ENCODE measurements at places on chromosomes 5 and 9.

DNA sequence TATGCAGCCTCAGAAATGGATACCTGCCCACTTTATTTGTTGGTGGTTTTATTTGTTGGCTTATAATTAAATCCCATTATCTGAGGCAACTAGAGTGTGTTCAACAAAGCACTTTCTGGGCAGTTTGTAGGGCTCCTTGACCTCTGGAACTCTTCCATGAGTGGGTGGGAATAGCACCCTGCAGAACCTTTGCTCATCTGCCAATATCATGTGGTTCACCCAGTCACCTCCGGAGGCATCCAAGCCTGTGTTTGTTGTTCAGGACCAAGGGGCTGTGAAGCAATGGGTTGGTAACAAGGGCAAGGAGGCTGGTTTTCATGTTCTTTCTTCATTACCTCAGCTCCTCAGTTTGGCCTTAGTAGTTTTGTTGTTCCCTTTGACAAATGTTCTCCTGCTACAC, 314.0 kb downstream of the NDUFS4 start:
- DNase-seq: peak; percentile 35

GRCh38 chr9:17402309-17402708, 176.6 kb upstream of the SH3GL2 start:
- DNase-seq: no peak

DNA sequence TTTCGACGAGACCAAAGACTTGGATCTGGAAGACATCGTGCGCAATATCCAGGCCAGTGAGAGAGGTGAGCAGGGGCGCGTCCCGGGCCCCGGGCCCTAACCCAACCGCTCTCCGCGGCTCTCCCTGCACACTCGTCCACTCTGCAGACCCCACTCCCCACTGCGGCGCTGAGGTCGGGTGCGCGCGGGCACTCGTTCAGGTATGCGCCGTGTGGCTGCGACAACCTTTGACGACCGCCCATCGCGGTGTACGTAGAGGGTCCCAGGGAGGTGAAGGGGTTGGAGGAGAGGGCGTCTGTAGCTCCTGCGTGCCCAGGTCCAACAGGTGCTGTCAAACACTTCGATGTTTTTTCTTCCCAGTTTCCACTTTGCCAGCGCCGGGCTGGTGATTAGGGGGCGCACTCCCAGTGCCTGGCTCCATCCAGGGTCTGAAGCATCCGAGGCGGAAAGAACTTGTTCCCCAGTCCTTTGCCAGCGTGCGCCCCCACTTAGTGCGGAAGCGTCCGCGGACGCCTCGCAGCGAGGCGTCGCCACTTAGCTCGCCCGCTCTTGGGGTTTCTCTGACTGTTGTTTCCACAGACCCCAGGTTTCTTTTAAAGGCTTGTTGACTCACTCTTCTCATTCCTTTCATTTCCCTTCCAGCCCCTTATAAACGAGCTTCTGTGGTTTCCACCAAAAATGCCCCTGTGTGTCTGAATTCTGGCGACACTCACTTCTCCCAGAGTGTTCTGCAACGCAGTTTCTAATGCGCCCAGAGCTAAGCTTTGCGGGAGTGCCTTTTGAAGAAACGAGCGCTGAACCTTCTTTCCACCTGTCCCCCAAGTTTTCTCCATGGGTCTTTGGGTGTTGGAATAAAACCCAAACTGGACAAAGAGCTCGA, 1.6 kb downstream of the NPR3 start:
- peak; percentile 33 for DNase-seq

DNA sequence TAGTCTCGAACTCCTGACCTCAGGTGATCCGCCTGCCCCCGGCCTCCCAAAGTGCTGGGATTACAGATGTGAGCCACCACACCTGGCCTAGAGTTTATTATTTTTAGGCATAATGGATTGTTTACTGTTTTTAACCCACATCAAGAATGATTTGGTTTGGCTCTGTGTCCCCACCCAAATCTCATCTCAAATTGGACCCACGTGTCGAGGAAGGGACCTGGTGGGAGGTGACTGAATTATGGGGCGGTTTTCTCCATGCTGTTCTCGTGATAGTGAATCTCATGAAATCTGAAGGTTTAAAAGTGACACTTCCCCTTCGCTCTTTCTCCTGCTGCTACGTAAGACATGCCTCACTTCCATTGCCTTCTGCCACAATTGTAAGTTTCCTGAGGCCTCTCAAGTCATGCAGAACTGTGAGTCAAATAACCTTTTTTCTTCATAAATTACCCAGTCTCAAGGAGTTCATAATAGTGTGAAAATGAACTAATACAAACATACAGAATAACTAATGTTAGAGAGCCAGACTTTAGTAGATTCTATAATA, 88.2 kb downstream of the RICTOR start:
- DNase-seq: no peak

GRCh38 chr5:124996764-124997077, 250.3 kb upstream of the ZNF608 start:
- DNase-seq: no peak

- no peak for DNase-seq
These were observed 104.9 kb downstream of the KLHL3 start for GRCh38 chr5:137630972-137631370.

GRCh38 chr5:143992496-143992895, 178.0 kb downstream of the YIPF5 start:
- no peak for DNase-seq

DNA sequence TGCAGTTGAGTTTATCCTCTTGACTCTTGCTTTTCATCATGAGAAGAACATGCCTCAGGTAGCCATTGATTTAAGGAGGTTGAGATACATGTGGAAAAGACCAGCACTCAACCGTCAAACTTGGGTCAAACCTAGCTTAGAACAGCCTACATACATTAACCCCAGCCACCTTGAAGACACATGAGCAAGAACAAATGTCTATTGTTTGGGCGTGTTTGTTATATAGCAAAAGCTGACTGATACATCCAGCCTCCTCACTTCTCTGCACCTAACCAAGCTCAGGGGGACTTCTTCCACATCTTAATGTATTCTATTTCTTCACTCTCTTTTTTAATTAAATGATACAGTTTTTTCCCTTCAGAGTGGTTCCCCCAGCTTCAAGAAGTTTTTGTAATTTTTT, 28.7 kb downstream of the DRD1 start:
- DNase-seq: no peak

GRCh38 chr5:36227046-36227445, 14.7 kb downstream of the NADK2 start:
- no peak for DNase-seq

- DNase-seq: no peak
These were observed 10.9 kb downstream of the SNCAIP start for GRCh38 chr5:122322801-122323548.

Measured in WTC11 (cell line).